ENCODE measurements at places on chromosomes 1 and 21. TPM values are rescaled to one million over a fixed set of nuclear protein-coding genes. Genes with fewer than 3 reads are reported as not detected.

DNA sequence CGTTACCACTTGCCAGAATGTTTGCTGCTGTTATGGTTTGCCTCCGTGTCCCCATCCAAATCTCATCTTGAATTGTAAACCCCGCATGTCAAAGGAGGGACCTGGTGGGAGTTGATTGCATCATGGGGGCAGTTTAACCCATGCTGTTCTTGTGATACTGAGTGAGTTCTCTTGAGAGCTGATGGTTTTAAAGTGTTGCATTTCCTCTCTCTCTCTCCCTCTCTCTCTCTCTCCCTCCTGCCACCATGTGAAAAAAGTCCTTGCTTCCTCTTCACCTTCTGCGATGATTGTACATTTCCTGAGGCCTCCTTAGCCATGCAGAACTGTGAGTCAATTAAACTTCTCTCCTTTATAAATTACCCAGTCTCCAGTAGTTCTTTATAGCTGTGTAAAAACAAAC lies 44.4 kb downstream of the CFHR5 start:
- no peak for DNase-seq

DNA sequence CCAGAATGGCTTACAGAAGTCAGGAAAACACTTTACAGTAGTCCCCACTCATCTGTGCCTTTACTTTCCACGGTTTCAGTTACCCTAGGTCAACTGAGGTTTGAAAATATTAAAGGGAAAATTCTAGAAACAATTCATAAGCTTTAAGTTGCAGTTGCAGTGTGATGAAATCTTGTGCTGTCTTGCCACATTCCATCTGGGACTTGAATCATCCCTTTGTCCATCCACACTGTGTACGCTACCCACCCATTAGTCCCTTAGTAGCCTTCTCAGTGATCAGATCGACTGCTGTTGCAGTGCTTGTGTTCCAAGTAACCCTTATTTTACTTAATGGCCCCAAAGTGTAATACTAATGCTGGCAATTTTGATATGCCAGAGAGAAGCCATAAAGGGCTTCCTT lies 30.5 kb downstream of the ZCCHC17 start:
- DNase-seq = no peak

GRCh38 chr1:247360991-247361731 lies 29.5 kb upstream of the ZNF496 start:
- DNase-seq = no peak

GRCh38 chr1:209674957-209675564 lies at the start of gene G0S2:
Gene G0S2, plus strand, starts transcription at chr1:209675412. Its CDS starts 273 bp downstream, at chr1:209675685.
- DNase-seq = no peak

DNA sequence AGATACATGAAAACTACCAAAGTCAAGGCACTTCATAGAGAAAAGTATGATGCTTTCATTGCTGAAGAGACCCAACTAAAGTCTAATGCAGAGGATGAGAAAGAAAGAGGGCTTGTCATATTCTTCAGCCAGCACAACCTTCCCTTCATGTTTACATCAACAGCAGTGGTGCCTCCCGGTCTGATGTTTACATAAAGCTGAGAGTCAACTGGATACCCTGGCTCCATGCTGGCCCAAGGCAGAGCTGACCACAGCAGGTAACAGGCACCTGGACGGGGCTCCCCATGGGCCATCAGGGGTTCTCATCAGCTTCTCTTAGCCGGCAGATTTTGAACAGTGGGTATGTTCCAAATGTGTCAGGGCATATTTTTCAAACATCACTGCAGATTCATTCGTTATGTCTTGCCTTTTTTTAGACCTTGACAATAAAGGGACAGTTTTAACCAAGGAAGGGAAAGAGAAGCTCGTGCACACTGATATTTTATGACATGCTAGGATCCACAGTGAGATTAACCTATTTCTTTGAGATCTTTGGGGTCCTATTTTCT lies 117.1 kb downstream of the NRIP1 start:
- DNase-seq = no peak

- no peak for DNase-seq
These were observed 71.8 kb upstream of the ADAM30 start for GRCh38 chr1:119968068-119968492.

- no peak for DNase-seq
These were observed 90.0 kb downstream of the ARHGEF10L start for GRCh38 chr1:17629460-17629859.

- no peak for DNase-seq
These were observed 88.8 kb downstream of the ST3GAL3 start for GRCh38 chr1:43796111-43796581.

- no peak for DNase-seq
These were observed 68.4 kb downstream of the AK5 start for GRCh38 chr1:77350012-77350770.

- no peak for DNase-seq
These were observed 64.8 kb downstream of the SYF2 start for GRCh38 chr1:25167269-25168192.

GRCh38 chr1:92992054-92992453 lies 30.8 kb upstream of the DIPK1A start:
- no peak for DNase-seq

DNA sequence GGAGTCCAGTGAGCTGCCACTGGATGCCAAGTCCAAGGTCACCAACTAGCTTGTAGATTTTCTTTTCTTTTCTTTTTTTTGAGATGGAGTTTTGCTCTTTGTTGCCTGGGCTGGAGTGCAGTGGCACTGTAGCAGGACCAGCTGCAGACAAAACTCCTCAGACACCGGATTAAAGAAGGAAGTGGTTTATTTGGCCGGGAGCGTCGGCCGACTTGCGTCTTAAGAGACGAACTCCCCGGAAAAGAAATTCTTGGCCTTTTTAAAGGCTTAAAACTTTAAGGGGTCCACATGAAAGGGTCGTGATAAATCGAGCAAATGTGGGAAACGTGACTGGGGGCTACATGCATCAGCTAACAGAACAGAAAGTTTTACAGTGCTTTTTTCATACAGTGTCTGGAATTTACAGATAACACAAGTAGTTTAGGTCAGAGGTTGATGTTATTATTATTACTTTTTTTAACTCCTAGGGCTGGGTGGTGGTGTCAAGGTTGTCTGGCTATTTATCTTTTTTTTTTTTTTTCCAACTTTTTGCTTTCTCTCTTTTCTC lies 36.4 kb upstream of the CFAP126 start:
- DNase-seq = no peak

GRCh38 chr1:211783266-211783665 lies 47.3 kb downstream of the LPGAT1 start:
- DNase-seq = no peak

DNA sequence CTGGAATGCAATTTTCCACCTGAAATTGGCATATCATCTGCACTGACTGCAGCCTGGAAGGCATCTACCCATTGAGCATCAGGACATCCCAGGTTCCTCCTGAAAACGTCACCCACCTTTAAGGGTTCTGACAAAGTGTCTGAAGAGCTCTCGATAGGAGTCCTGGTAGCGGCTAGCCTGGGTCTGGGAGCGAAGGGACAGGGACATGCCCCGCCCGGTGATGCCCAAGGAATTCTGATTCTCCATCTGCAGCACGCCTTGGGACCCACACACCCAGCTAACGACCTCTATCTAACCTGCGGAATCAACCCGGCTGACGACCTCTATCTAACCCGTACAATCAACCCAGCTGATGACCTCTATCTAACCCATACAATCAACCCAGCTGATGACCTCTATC lies 13.3 kb upstream of the CCDC27 start:
- no peak for DNase-seq

DNA sequence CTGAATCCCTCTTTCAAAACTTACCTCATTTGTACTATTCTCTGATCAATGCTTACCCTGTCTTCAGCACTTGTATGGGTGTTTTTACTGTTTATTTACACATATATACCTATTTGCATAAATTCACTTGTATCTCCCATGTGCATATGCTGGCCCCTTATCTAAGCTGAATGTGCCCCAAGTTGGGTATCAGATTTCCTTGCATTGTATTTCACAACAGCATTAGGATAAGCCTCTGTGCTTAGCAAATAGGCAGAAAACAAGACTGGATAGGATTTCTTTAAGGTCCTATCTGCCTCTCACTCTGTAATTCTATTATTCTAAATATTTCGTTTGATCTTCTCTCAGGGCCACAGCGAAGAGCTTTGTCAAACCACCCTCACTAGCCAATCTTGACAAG lies 45.9 kb upstream of the IPO9 start:
- DNase-seq = no peak

DNA sequence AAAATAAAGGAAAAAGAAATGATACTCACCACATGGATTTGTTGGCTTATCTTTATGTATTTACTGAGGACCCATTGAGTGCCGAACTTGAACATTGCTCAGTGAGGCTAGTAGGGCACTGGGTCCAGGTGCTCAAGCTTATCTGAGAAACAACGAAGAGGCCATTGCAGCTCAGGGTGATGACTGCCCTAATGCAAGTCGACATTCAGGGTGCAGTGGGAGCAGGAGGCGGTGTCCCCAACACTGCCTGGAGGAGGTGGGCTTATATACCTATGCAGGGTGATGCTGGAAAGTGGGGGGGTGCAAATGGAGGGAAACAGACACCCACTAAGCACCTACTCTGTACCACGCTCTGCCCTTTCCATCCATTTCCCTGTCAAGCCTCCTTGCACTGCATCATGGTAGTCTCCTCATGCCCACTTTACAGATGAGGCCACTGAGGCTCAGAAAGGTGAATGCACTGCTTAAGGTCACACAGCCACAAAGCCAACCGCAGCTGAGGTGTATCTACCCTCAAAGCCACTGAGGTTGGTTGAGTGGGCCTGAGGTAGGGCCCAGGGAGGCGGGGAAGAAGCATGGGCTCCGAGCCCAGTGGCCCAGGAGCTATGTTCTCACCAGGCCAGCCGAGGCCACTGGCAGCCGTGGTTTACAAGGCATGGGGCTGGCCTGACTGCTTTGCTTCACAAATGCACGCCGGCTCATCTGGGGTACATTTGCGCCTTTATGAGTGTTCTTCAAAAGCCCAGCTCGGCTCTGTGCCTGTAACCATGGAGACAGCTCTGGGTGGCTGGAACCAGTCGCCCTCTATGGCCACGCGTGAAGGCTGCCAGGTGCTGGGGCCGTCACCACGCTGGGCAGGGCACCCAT lies 103.8 kb downstream of the EPHB2 start:
- DNase-seq = no peak

DNA sequence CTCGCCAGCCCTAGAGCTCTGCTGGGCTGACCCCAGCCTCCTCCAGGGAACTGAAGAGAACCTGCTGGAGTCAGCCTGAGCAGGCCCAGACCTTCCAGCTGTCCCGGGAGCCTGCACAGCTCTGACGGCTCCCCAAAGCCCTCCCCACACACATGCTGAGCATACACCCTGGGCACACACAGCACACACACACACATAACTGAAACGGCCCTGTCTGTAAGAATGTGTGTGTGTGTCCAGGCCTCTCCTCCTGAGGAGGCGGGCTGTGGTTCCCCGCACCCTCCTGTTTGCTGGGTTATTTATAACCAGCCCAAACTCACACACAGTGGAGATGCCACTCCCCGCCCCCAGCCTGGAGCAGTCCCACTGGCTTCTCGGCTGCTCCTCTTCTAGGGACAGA lies 20.2 kb downstream of the SDC3 start:
- DNase-seq = no peak

GRCh38 chr1:26996024-26996423 lies 2.5 kb downstream of the TRNP1 start:
- no peak for DNase-seq

- no peak for DNase-seq
These were observed 1041.3 kb upstream of the ADGRL4 start for GRCh38 chr1:80047791-80048190.

DNA sequence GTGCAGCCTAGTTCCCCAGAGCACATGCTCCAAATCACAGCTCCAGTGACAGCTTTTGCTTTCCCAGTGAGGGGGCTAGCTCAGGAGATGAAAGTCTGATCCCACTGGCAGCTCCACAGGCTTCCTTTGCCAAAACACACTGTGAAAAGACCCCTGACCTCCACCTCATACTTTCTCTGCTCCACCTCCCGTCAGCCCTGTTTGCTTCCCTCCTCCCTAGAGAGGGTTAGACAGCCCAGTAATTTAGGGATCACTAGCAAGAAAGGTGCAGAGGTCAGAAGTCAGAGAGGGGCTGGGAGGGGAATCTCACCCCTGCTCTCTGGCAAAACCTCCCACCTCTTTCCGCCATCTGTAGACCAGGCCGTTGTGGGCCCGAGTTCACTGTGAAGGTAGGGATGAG lies 62.8 kb downstream of the PLXNA2 start:
- DNase-seq = no peak

GRCh38 chr1:179077396-179077795 lies 4.5 kb upstream of the TOR3A start:
- no peak for DNase-seq

DNA sequence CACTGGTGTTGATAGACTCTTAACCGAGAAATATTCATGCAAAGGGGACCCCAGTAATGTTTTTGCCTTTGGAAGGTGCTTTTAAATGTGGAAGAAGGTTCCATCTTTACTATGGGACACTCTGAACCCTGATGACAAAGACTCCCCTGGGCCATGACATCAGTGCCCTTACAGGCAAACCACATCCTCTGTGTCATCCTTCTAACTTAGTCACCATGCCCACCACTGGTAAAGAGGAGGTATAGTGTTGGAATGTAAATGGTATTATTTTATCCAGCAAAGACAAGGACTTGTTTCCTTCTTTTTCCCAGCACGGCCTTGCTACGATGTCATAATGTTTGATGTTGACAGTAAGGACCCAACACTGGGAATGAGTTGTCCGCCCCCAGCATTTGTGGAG lies 12.6 kb downstream of the METTL13 start:
- DNase-seq = no peak

DNA sequence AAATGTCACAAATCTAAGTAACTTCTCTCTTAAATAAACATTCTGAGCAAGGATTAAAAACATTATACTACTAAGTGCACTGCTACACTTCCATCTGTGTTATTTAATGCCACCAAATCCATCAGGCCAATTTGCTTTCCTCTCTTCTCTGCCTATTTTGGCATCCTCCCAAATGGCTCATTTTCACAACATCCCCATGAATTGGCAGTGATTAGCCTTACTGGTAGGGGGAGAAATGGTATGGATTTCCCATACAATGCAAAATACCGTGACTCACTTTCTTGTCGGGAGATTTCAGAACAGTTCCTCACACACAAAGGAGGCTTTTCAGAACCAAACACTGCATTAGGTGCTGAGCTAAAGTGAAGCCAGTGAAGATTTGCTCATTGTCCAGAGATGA lies 195.7 kb downstream of the MIS18A start:
- no peak for DNase-seq

DFFA gene
- total RNA-seq = 14.9 TPM

SLC2A5 gene
- 1.9 TPM for total RNA-seq

MMP23B gene
- 2.9 TPM for total RNA-seq

GBP5 gene
- total RNA-seq = 6.4 TPM

TFF2 gene
- total RNA-seq = not detected

NEK2 gene
- total RNA-seq = 2.4 TPM

RGS13 gene
- total RNA-seq = not detected

PDC gene
- total RNA-seq = not detected

ANKRD13C gene
- 17.5 TPM for total RNA-seq

HOOK1 gene
- total RNA-seq = 13.7 TPM
